Uterus (tissue), 4 donors: ENCODE measurements at places on chromosomes 16 and 17. TPM values are rescaled to one million over a fixed set of nuclear protein-coding genes. Genes with fewer than 3 reads are reported as not detected.

The PYDC1 gene
- total RNA-seq: not detected

The RNF222 gene
- not detected for total RNA-seq

The MYH3 gene
- under 0.01 TPM for total RNA-seq

The CCT6B gene
- 5.3 TPM for total RNA-seq
